ENCODE measurements at places on chromosomes 3 and 15.

DNA sequence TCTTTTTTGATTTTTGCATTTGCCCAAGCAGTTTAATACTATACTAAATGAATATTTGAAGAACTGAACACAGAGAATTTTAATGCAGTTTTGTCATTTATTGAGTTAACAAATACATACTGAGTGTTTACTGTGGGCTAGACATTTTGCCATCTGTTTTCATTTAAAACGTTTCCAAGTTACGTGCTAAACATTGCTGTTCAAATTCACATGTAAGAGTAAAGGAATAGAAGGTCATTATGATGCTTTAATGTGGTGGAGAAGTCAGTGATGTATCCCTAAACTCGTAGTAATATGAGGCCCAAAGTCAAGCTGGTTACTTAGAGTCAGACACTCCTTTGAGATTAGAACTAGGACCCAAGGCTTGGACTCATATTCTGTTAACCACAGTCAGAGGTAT, 49.4 kb downstream of the CRYBG3 start:
- DNase-seq, result no peak

DNA sequence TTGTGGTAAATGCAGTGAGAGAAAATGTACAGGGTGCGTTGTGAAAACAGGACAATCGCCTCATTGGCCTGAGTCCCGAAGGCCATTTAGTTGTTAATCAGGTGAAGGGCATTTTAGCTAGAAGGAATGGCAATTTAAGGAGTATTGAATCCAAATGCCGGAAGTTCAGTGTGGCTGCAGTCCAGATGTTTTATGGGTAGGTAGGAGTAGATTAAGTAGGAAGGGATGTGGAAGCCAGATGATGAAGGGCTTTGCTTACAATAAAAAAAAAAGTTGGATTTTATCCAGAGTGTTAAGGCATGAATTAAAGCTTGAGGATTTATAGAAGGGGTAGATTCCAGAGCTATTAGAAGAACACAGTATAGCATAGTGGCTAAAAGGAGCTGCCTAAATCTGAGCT, 572.7 kb downstream of the NLGN1 start:
- no peak for DNase-seq

DNA sequence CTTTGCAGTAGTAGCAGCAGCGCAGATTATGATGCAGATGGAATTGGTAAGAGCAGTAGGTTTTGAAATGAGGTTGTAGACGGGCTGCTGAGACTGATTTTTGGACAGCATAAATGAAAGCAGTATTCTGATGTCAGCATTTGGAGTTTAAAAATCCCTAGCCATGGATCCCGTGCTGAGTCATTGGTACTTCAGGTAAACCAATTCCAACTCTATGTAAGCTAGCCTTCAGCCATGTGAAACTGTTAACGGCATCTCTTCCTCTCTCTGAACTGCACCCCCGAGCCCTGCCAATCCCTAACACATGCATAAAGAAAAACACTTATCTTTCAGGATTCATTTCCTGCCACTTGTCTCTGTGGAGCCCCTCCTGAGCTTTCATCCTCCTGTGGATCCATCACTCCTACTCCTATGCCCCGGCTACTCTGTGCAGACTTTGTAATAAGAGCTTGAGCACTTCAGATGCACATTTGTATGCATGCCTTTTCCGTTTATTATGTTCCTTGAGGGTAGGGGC, 119.0 kb downstream of the AKAP13 start:
- no peak for DNase-seq

DNA sequence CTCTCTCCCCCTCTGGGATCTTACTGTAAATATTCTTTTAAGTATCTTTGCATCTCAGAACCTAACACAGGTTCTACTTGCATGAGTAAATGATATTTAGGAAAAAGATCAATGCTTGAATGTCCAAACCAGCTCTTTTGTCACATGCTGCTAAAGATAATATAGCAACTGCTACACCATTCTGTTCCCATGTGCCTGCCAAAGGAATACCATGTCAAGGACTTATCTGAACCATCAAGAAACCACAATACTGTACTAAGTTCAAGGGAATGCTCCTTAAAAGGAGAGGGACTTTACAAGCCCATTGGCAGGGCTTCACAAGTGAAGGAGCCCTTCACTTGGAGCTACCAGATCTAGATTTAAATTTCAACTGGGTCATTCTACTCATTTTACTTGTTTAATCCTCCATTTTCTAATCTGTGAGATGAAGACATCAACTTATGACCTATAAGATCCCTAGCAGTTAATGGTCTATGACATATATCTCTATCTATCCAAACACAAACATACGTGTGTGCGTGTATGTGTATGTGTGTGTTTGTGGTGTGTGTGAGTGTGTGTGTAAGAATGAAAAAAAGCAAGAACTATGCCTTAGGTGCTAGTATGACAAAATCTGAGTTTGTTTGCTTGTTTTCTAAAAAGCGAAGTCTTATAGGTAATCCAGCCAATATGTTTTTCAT, 13.0 kb upstream of the SEC62 start:
- DNase-seq, result no peak

GRCh38 chr15:66673410-66674322, 28.4 kb upstream of the SMAD6 start:
- DNase-seq, result peak; percentile 39

- no peak for DNase-seq
These were observed 940 bp downstream of the BOC start for GRCh38 chr3:113212150-113212843.

DNA sequence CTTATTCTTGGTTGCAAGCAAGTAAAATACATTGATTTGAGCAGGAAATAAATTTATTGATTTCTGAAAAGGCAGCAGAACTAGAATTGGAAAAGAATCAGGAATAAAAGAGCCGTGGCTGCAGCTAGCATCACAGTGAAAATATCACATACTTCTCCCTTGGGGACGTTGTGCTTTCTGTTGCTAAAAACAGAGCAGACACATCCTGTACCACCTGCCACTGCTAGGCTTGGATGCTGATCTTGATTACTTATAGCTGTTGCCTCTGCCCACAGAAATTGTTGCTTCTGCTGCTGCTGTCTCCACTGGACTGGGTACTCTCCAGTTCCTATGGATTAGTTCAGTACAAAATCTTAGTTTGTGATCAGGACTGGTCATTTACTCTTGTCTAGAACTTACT, 283.8 kb downstream of the C3orf38 start:
- no peak for DNase-seq

GRCh38 chr3:50170689-50171088, 15.6 kb downstream of the SEMA3F start:
- DNase-seq, result no peak

- DNase-seq, result no peak
These were observed 135.1 kb downstream of the HCN4 start for GRCh38 chr15:73233623-73234022.

- DNase-seq, result no peak
These were observed 2.5 kb downstream of the RSL24D1 start for GRCh38 chr15:55194256-55194655.

- no peak for DNase-seq
These were observed 75.2 kb downstream of the CACNA2D3 start for GRCh38 chr3:54197509-54197908.

GRCh38 chr3:26712211-26713026, 89.8 kb downstream of the LRRC3B start:
- peak; percentile 0 for DNase-seq

- DNase-seq, result no peak
These were observed 56.4 kb downstream of the ZNF621 start for GRCh38 chr3:40581166-40581565.

DNA sequence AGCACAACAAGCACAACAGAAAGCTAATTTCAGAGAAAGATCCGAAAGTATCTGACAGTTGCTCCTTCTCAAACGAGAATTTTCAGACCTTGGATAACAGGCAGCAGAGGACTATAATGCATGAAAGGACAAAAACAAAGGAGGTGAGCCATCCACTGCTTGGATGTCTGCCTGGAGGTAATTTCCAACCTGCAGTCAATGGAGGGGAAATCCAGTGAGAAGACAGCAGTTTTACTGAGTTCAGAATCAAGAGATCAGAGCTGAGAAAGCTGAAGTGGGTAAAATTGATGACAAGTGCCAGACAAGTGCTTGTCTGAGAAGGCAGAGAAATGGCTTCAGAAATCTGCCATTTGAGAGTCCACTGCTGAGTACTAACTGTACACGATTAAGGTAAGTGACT, 22.1 kb downstream of the UBE3A start:
- no peak for DNase-seq

DNA sequence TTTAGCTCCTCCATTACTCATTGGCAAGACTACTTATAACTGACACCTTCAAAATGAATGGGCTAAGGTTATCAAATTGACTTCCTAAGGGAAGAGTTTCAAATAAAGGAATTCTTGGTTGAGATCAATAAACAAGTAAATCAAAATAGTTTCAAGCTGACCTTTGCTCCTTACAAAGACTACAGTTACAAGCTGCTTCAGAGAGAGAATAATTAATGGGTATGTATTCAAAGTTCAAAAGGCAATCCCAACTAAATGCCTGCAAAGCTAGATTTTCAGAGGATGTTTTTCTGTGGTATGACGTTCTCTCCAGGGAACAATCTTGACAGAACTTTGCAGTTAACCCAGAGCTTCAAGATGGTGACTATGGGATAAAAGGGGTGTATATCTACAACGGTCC, 153.7 kb downstream of the SUCLG2 start:
- no peak for DNase-seq

GRCh38 chr15:65993236-65993635, 123.9 kb downstream of the RAB11A start:
- no peak for DNase-seq

DNA sequence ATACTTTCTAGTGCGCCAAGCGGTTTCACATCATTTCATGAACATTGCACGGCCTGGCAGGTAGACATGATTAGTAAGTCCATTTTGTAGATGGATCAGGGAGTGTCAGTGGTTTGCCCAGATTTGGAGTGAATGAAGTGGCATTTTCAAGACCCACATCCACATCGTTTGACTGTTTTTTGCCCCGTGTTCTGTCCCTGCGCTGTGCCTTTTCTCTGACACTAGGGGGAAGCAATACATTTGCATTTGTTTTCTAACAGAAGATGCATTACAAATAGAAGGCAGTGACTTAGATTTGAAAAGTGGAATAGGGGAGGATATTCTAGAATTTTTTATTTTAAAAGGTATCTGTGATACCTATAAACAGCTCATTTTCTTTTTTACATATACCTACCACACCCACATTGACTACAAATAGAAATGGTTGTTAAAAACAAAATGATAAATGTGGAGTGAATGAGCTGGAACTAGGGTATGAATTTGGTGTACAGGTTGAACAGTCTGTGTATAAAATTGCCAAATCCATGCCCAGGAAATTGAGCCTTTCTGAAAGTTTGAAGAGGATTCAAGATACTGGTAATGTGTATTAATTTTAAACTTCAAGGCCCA, 98.0 kb downstream of the USP13 start:
- DNase-seq, result no peak

DNA sequence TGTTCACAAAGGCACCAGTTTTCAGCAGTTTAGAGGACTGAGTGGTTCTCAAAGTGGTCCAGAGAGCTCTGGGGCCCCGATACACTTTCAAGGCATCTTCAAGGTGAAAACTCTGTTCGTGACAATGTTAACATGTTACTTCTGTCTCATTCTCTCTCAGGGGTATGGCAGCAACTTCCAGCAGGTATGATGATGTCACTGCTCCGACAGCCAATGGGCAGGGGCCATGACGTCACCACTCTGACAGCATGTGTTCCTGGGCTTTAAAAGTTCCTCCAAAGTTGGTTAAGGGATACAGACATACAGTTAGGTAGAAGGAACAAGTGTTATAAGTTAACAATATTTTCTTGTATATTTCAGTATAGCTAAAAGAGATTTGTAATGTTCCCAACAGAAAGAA, 87.9 kb downstream of the KLF15 start:
- no peak for DNase-seq

- DNase-seq, result no peak
These were observed 207.2 kb downstream of the EPHA3 start for GRCh38 chr3:89314454-89315098.

DNA sequence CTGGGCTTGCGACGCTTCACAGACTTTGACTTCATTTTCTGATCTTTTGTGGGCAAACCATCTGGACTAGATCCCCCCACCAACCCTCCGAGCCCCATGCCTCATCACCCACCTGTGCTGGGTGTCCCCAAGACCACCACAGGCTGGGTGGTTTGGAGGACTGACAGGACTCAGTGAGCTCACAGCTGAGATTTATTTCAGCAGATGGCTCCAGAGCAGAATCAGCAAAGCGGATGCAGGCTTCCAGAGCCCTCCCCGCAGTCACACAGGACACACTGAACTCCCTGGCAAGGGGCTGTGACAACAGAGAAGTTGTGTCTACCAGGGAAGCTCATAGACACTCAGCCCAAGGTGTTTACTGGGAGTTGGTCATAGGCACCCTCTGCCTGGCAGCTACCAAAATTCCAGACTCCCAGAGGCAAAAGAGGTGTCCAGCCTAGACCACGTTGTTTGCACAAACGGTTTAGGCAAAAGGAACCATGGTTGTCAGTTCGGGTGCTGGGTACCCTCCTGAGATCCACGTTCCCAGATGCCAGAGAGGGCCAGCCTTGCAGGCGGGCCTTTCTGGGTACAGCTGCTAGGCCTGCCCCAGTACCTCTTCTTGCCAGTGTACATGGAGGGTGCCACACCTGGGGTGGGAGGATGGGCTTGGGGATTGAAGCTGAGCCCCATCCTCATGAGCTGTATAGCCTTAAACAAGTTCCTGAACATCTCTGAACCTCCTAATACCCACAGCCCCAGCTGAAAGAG, 170.3 kb downstream of the NSMCE3 start:
- no peak for DNase-seq

DNA sequence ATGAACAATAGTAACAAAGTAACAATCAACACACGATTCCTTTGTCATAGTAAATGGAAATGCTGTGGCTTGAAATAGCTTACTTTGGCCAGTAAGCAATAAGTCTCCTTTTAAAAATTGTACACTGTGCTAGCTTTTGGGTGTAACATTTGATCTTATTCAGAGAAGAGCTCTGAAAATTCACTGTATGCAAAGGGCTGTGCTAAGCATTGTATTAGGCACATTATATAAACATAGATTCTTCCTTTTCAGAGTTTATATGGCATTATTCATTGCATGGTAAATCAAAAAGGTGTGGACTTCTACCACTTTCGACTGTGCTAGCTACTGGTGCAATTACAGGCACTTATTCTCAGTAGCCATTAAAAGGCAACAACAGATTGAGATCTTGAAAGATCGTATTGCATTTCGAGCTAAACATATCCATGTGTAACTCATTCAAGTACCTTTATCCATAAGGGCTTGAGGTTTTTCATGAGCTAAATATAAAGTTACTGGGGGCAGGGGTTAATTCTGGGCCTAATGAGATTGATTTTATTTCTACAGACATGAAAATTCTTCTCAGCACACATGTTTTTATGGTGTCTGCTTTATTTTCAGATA, 246.8 kb downstream of the NR1D2 start:
- no peak for DNase-seq

DNA sequence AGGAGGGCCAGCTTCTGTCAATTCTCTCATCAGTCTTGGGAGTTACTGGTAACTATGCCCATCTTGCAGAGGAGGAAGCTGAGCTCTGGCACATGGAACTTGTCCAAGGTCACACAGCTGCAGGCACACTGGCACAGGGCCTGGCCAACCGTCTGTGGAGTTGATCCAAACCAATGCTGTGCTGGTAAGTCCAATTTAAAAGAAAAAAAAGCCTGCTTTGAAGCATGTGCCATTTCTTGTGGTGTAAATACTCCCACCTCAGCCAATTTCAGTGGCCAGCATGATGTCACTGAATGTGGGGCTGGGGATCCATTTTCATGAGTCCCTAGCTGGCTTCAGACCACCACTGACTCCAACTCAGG, 83.4 kb downstream of the CHSY1 start:
- no peak for DNase-seq

Measured in stimulated activated CD4-positive, alpha-beta T cell treated with anti-CD3 and anti-CD28 coated beads, Interleukin-2, amount 100 ng/mL, for 24 hours (primary cell).